ENCODE measurements at places on chromosomes 4 and X.

DNA sequence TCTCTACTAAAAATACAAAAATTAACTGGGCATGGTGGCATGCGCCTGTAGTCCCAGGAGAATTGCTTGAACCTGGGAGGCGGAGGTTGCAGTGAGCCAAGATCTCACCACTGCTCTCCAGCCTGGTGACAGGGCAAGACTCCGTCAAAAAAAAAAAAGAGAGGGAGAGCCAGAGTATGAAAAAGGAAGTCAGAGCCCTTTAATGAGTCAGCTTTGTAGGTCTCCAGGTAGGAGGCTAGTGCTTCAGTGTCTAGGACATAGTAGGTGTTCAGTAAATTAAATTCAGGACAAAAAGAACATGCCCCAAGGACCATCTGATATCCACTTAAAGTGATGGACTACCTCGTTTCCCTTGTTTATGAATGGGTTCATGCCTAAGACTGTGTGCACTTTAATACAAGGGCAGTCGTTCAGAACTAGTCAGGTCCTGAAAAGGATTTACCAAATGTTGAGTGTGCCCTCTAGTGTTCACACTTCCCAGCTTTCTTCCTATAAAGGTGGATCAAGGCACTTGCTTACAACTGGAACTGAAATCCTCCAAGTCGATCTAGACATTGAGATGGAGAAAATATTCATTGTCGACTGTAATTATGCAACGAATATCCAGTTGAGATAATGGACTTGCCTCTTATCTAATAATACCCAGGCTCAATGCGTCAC lies 29.0 kb downstream of the F9 start:
- DNase-seq, result no peak

- DNase-seq, result no peak
Measured at GRCh38 chr4:123092586-123092985, 170.2 kb upstream of the NUDT6 start.

- no peak for DNase-seq
Measured at GRCh38 chr4:1973661-1974060, 35.1 kb downstream of the NELFA start.

DNA sequence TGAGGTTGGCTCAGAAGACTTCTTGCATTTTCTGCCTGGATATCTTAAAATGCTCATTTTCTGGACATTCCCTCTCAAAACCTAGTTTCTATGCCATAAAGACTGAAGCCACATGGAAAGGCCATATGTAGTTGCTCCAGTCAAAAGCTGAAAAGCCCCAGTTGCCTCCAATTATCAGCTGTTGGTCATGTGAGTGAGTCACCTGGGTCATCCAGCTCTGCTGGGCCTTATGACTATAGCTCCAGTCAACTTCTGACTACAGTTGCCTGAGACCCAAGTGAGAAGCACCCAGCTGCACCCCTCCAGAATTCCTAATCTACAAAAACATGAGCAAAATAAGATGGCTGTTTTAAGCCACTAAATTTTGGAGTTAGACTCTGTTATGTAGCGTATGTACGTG lies 41.9 kb downstream of the HELQ start:
- no peak for DNase-seq

Data from T follicular helper cell (primary cell).